ENCODE measurements at places on chromosomes 5 and 9.
A peak's percentile ranks its signal among the peaks of the same experiment; 100 is the strongest.

DNA sequence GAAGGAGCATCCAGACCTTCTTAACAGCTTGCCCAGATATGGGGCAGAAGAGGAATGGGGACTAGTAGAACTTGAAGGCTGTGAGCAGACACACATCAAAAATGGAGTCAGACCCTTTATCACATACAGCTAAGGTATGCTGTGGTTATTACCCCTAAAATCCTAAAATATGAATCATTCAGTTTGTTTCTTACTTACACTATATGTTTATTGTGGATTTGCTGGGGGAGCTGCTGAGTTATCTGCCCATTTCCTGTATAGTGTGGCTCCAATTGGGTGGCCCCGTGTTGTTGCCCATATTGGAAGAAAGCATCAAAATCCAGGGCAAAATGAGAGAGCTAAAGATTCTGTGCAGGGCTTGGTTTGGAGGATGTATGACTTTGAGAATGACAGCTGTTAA is 56.9 kb downstream of the AP3S1 start:
- DNase-seq = no peak

- DNase-seq = peak; percentile 73
Measured at GRCh38 chr5:178069909-178070308, 43.4 kb upstream of the N4BP3 start.

DNA sequence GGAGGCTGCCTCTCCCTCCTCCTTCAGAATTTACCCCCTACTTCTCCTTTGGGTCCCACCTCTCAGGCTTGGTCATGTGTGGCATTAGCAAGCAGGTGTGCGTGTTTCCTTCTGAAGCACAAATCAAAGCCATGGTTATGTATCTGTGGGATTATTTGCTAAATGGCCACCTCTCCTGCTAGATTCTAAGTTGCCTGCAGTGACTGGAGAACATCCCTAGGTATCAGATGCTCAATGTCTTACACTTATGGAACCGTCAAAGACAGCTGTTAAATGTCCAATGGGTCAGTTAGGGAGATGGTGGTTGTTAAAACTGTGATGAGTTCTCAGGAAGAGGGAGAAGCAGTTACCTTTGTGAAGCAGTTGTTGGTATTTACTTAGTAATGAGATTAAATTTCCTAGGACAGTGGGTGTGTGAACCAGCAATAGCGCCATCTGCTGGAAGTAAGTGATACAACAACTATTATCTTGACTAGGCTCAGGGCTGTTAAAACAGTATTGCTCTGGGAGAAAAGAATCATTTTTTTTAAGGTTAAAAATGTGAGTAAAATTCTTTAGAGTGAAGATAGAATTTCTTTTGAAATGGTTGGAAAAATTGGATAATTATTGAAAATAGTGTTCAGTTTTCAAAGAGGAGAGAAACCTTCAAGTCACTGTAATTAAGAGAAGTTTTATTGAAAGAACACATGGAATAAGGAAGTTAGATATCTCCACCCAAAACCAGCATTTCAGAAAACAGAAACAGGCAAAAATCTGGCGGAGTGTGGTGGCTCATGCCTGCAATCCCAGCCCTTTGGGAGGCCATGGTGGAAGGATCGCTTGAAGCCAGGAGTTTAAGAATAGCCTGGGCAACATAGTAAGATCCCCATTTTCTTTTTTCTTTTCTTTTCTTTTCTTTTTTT is 71.3 kb downstream of the TMC1 start:
- peak; percentile 15 for DNase-seq

- no peak for DNase-seq
Measured at GRCh38 chr5:78691084-78691960, 42.8 kb upstream of the LHFPL2 start.

GRCh38 chr5:143130613-143131305 is 272.7 kb downstream of the NR3C1 start:
- DNase-seq = peak; percentile 66

GRCh38 chr9:4973902-4974301 is 11.2 kb upstream of the JAK2 start:
- DNase-seq = no peak

- peak; percentile 22 for DNase-seq
Measured at GRCh38 chr5:133531594-133531993, 80.7 kb downstream of the FSTL4 start.

GRCh38 chr9:68706363-68707201 is 1.5 kb downstream of the PIP5K1B start:
- no peak for DNase-seq

GRCh38 chr5:79510638-79511037 is 3.3 kb downstream of the HOMER1 start:
- DNase-seq = no peak

DNA sequence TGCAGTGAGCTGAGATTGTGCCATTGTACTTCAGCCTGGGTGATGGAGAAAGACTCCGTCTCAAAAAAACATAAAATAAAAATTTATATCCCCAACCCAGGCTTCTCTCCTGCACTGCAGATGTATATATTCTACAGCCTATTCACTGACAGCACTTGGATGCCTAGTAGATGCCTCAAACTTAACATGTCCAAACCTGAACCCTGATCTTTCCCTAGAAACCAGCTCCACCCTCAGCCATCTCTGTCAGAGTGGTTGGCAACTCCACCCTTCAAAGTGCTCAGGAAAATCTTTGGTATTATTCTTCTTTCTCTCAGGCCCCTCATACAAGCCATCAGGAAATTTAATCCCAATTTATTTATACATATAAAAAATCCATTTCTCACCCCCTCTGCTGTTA is 36.9 kb upstream of the TXN start:
- DNase-seq = no peak

- no peak for DNase-seq
Measured at GRCh38 chr9:110157823-110158664, 49.9 kb downstream of the C9orf152 start.

DNA sequence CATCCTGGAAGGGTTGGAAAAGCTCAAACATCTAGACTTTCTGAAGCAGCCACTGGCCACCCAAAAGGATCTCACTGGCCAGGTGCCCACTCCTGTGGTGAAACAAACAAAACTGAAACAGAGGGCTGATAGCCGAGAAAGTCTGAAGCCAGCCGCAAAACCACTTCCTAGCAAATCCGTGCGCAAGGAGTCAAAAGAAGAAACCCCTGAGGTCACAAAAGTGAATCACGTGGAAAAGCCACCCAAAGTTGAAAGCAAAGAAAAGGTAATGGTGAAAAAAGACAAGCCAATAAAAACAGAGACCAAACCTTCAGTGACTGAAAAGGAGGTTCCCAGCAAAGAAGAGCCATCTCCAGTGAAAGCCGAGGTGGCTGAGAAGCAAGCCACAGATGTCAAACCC is 87.6 kb downstream of the MAP1B start:
- DNase-seq = no peak

- no peak for DNase-seq
Measured at GRCh38 chr9:130839132-130840111, 4.4 kb downstream of the ABL1 start.

DNA sequence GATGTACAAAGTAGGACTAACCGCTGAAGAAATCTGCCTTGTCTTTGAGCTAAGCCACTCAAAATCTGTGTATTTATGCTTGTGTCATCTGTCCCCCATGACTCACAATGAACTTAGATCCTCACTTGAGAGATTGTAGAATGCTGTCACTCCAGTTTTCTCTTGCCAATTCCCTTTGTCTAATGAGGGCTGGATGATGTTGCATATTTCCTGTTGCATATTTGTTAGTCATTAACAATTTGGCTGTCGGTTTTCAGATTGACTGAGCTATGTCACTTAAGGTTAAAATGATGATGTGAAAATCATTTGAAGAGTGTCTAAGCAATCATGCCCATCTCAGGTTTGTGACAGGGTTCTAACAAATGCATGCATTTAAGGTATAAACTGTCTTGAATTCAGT is 481.7 kb downstream of the CDH10 start:
- no peak for DNase-seq

DNA sequence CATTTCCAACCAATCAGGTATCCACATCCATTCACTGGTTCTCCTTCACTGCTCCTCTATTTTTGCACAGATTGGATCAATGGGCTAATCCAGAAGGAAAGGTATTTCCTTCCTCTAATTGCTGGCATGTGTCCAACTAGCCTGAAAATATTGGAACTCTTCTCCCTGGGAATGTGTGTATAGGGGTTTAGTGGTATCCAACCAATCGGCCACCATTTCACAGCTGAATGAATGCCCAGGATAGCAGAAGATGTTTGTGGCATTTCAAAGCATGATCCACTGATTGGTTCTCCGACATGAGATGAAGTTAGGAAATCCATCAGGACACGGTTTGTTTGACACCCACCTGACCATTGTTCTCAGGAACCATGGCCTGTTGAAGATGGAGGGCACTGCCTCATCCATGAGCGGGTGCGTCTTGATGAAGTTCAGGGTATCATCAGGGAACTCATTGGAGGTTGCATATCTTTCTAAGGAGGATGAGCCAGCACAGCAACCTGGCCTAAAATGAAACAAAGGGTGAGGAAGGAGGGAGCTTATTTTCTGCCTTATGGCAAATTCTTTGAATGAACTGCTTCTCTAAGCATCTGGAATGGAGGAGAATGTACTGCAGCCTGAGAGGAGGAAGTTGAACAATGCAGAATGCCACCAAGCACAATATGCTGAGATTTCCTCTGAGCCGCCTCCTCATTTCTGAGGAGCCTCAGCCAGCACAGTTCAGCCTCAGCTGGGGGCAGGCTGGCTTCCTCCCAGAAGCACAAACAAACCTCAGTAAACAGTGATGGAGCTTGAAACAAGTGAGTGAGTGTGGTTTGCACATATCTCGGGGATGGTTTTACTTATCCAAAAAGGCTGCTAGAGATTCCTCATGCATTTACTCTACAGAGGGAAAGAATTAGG is 94.6 kb downstream of the SEMA6A start:
- no peak for DNase-seq

GRCh38 chr5:163306421-163306820 is 131.0 kb upstream of the CCNG1 start:
- no peak for DNase-seq

- no peak for DNase-seq
Measured at GRCh38 chr5:65823204-65823603, 101.2 kb downstream of the NLN start.

DNA sequence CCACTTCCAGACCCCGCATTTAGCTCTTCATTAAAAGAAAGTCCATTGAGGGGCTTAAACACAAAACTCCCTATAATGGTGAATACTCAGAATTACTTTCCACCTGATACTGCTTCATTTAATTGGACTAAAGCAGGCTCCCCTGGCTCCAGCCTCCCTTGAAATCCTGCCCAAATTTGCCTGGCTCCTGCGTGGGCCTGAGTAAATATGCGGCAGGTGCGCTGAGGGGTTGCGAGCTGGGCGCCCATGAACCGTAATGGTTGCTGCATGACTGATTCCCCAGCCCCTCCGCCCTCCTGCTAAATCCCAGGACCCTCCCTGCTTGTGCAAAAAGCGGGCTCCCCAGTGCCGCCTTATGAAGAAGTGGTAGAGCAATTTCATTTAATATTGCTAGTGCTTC is 639.7 kb downstream of the BNC2 start:
- DNase-seq = no peak

- no peak for DNase-seq
Measured at GRCh38 chr5:69231851-69232250, 2.8 kb upstream of the CDK7 start.

GRCh38 chr5:157516626-157517325 is 56.8 kb downstream of the NIPAL4 start:
- peak; percentile 47 for DNase-seq

DNA sequence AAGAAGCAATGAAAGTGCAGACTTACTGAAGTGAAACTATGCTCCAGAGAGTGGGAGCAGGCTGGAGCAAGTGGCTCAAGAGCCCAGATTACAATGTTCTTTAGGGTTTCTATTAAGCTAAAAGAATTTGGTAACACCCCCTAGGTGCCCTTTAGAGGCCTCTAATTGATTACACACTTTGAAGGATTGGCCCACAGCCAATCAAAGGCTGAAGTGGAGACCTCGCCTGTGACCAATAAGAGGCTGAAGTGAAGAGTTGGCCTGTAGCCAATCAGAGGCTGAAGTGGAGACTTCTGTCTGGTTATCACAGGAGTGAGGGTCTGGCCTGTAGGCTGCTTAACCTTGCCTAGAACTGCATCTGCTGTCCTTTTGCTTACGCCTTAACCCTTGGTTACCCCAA is 46.7 kb upstream of the SPATA31C2 start:
- DNase-seq = peak; percentile 89

- DNase-seq = no peak
Measured at GRCh38 chr9:112046181-112046580, 128.9 kb downstream of the SUSD1 start.

DNA sequence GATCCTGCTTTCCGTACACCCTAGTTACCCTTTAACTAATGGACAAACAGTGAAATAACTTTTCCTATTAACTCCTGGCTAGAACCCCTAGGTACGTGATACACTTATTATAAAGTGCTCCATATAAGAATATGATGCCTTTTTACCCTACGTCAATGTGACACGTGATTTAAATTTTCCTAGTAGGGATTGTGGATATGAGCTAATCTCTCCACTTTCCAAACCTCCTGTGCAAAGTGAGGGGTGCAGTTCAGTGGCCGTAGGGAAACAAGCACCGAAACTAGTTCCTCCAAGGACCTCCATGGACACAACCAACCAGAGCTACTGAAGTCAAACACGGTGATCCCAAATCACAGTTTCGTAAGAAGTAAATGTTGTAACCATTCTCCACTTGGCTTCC is 19.3 kb downstream of the NFIB start:
- no peak for DNase-seq

GRCh38 chr9:124191691-124192395 is 65.9 kb upstream of the NEK6 start:
- no peak for DNase-seq

- peak; percentile 77 for DNase-seq
Measured at GRCh38 chr9:72384710-72385485, 19.9 kb upstream of the ZFAND5 start.

DNA sequence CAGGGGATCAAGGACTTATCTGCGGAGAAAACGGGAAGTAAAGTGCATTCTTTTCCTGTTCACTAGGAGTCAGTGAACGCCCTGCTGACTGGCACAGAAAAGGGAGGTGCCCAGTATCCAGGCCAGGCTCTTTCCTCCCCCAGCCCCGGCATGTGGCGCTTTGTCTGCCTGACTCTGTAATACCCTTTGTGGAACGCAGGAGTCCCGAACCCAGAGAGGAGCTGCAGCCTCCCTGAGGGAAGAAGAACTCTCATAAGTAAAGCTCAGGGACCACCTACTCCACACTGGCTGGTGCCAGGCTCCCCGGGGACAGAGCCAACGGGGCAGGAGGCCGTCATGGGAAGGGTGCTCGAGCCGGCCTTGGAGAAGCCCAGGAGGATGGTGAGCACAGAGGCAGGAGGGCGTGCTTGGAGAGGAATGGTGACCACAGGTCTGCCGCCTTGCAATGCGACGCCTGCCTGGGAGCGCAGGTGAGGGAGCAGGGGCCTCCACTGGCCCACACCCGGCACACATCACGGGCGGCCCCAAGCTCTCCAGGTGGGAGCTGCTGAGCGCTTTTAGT is 31.5 kb downstream of the VAV2 start:
- no peak for DNase-seq

GRCh38 chr5:143304836-143305475 is 98.5 kb downstream of the NR3C1 start:
- DNase-seq = no peak

All from SJCRH30 (cell line).